Breast epithelium (tissue), 4 donors: ENCODE measurements at places on chromosomes 4 and X. TPM values are rescaled to one million over a fixed set of nuclear protein-coding genes. Genes with fewer than 3 reads are reported as not detected.

- H3K4me1 ChIP-seq, result no peaks in the 10 kb centered on the region
- no peak for DNase-seq
- H3K27ac ChIP-seq, result no peak overlapping the region
- H3K4me3 ChIP-seq, result no peak overlapping the region
- H3K27me3 ChIP-seq, result no peaks in the 10 kb centered on the region
Observed at GRCh38 chr4:4260185-4260751, 12.2 kb upstream of the TMEM128 start.

SH3D19 gene
- total RNA-seq, result 82.9 TPM

DNA sequence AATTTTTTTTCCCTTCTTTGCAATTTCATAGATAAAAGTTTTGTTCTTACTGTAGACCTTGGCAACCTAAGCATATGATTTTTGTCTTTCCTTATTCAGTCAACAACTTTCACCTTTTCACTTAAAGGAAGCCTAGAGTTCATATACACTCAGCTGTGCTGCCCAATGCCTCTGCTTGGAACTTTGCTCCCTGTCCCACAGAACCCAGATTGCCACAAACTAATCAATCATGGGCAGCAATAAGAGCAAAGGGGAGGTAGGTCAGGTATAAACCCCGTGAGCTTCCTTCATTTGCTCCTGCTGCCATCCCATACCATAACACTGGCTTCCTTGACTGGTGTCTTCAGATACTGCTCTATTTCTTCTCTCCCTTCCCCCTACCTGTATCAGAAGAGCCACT, 51.0 kb upstream of the BEND2 start:
- H3K27me3 ChIP-seq, result peaks cover 12% of the 10 kb centered on the region
- H3K27ac ChIP-seq, result no peak overlapping the region
- H3K4me1 ChIP-seq, result no peaks in the 10 kb centered on the region
- DNase-seq, result no peak
- H3K4me3 ChIP-seq, result no peak overlapping the region

- no peak overlapping the region for H3K4me3 ChIP-seq
- no peaks in the 10 kb centered on the region for H3K4me1 ChIP-seq
- peaks cover 8% of the 10 kb centered on the region for H3K36me3 ChIP-seq
- no peaks in the 10 kb centered on the region for H3K27me3 ChIP-seq
Observed at GRCh38 chr4:115042496-115042895, 70.9 kb downstream of the NDST4 start.

DNA sequence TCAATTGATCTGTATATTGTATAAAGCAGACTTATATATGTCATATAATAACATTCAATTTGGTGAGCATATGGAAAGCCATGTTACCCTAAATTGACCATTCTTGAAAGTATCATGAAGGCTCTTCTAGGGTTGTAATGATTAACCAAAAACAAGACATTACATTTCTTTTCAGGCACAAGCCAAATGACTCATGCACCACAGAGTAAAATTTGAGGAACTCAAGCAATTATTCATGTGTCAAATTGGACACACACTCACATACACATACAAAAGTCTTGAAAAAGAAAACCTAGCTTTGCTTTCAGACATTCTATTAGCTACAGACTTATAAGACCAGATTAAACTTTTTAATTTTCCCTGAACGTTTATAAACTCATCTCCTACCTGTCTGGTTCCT, 146.5 kb upstream of the PCDH18 start:
- no peaks in the 10 kb centered on the region for H3K36me3 ChIP-seq
- H3K4me1 ChIP-seq, result no peaks in the 10 kb centered on the region
- H3K27ac ChIP-seq, result no peak overlapping the region

DNA sequence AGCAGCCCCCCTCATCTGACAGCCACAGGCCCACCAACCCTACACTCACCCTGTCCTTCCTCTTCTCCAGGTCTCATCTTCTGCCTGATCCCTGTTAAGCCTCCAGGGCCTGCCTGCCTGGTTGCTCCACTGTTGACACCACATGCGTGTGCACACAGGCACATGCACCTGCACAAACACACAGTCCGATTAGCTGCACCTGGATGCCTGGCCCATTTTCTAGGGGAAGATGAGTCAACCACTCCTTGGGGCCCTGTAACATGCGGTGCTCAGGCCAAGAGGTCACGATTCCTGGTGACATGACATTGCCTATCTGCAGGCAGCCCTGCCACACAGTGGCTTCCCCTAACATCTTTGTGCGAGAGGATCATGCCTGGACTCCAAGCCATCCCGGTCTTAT, 498.4 kb downstream of the BCOR start:
- H3K27me3 ChIP-seq, result no peaks in the 10 kb centered on the region
- no peak overlapping the region for H3K27ac ChIP-seq
- no peak for DNase-seq
- no peaks in the 10 kb centered on the region for H3K36me3 ChIP-seq

GRCh38 chrX:80216086-80216485, 201.5 kb downstream of the TBX22 start:
- H3K27ac ChIP-seq, result no peak overlapping the region
- H3K4me3 ChIP-seq, result no peak overlapping the region
- DNase-seq, result no peak
- no peaks in the 10 kb centered on the region for H3K36me3 ChIP-seq
